ENCODE measurements at places on chromosomes 12 and 14. TPM values are rescaled to one million over a fixed set of nuclear protein-coding genes. Genes with fewer than 3 reads are reported as not detected.

ANKLE2 gene
- 63.8 TPM for total RNA-seq

DNA sequence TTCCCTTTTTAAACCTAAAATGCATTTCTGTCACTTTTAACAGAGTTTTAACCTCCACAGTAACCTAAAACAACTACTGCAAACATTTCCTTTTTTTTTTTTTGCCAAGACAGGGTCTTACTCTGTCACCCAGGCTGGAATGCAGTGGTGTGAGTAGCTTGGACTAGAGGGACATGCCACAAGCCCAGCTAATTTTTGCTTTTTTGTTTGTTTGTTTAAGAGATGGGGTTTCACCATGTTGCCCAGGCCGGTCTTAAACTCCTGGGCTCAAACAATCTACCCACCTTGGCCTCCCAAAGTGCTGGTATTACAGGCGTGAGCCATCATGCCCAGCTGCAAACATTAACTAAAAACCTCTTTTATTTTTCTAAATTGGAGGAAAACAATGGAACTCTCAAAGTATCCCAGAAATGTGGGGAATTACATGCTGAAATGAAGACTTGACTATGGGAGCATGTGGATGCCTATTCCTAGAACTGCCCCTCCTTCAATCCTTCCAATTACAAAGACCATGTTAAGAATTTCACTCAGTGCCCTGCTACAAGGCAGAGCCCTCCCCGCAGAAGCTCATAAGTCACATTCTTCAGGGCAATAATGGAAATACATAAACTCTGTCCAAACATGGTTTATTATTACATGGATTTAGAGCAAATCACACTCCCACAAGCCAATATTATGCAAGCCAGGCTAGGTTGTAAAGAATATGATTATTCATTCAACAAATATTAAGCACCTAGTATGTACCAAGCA lies 66.9 kb downstream of the C12orf56 start:
- no peak overlapping the region for H3K4me3 ChIP-seq
- no peak for DNase-seq
- H3K4me1 ChIP-seq: peaks cover 34% of the 10 kb centered on the region
- H3K36me3 ChIP-seq: peaks cover 4% of the 10 kb centered on the region

GRCh38 chr12:76026643-76027063 lies 4.9 kb downstream of the PHLDA1 start:
- no peak for DNase-seq
- peaks cover 3% of the 10 kb centered on the region for H3K27me3 ChIP-seq
- peaks cover 38% of the 10 kb centered on the region for H3K4me1 ChIP-seq
- peaks cover 32% of the 10 kb centered on the region for H3K36me3 ChIP-seq

- no peak for DNase-seq
- H3K27ac ChIP-seq: peak overlapping the region; percentile 31
- H3K36me3 ChIP-seq: peaks cover 48% of the 10 kb centered on the region
- no peak overlapping the region for H3K4me3 ChIP-seq
These were observed 49.5 kb downstream of the SLC38A1 start for GRCh38 chr12:46219132-46219876.

GRCh38 chr12:118035190-118036041 lies 18.9 kb downstream of the RFC5 start:
- H3K36me3 ChIP-seq: peaks cover 77% of the 10 kb centered on the region
- H3K4me3 ChIP-seq: no peak overlapping the region
- DNase-seq: no peak
- no peaks in the 10 kb centered on the region for H3K4me1 ChIP-seq

- DNase-seq: no peak
- H3K4me1 ChIP-seq: peaks cover 37% of the 10 kb centered on the region
- peaks cover 69% of the 10 kb centered on the region for H3K36me3 ChIP-seq
- no peaks in the 10 kb centered on the region for H3K27me3 ChIP-seq
These were observed 33.3 kb downstream of the RAD52 start for GRCh38 chr12:916240-916639.

GRCh38 chr14:54809767-54810166 lies 92.9 kb downstream of the GCH1 start:
- peaks cover 13% of the 10 kb centered on the region for H3K4me1 ChIP-seq
- no peak overlapping the region for H3K4me3 ChIP-seq
- no peaks in the 10 kb centered on the region for H3K36me3 ChIP-seq
- no peak overlapping the region for H3K27ac ChIP-seq

- no peaks in the 10 kb centered on the region for H3K36me3 ChIP-seq
- no peak overlapping the region for H3K4me3 ChIP-seq
- DNase-seq: no peak
- peaks cover 59% of the 10 kb centered on the region for H3K4me1 ChIP-seq
- no peaks in the 10 kb centered on the region for H3K27me3 ChIP-seq
- H3K27ac ChIP-seq: 0 out of 2 replicates have a peak overlapping the region, but pooled peaks have one; percentile 17
These were observed 44.1 kb downstream of the PITPNM2 start for GRCh38 chr12:123106640-123107359.

DNA sequence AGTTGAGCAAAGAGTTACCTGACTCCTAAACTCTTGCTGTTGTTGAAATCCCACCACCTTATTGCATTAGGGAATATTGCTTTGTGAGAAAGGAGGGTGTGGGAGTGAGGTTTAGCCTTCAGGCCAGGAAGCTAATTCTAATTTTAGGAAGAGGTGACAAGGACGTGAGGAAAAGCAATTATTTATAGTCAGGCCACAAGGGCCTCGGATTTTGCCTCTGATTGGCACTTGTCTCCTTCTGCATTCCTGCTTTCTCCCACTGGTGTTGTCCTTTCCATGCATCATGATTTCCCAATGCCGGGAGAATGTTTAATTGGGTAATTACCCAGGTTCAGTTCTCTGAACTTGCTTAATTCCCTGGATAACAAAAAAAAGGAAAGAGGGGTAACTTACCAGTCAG lies 37.9 kb upstream of the SLC38A2 start:
- no peak overlapping the region for H3K27ac ChIP-seq
- H3K27me3 ChIP-seq: no peaks in the 10 kb centered on the region
- H3K36me3 ChIP-seq: peaks cover 4% of the 10 kb centered on the region
- peaks cover 12% of the 10 kb centered on the region for H3K4me1 ChIP-seq
- H3K4me3 ChIP-seq: no peak overlapping the region

- peaks cover 3% of the 10 kb centered on the region for H3K36me3 ChIP-seq
- DNase-seq: no peak
- no peak overlapping the region for H3K4me3 ChIP-seq
- H3K27me3 ChIP-seq: no peaks in the 10 kb centered on the region
These were observed 93.6 kb downstream of the DIP2B start for GRCh38 chr12:50598321-50598862.

GRCh38 chr12:44930972-44931600 lies 55.0 kb upstream of the NELL2 start:
- peaks cover 25% of the 10 kb centered on the region for H3K36me3 ChIP-seq
- no peak overlapping the region for H3K27ac ChIP-seq
- peaks cover 3% of the 10 kb centered on the region for H3K27me3 ChIP-seq
- DNase-seq: no peak
- no peak overlapping the region for H3K4me3 ChIP-seq
- no peaks in the 10 kb centered on the region for H3K4me1 ChIP-seq

DNA sequence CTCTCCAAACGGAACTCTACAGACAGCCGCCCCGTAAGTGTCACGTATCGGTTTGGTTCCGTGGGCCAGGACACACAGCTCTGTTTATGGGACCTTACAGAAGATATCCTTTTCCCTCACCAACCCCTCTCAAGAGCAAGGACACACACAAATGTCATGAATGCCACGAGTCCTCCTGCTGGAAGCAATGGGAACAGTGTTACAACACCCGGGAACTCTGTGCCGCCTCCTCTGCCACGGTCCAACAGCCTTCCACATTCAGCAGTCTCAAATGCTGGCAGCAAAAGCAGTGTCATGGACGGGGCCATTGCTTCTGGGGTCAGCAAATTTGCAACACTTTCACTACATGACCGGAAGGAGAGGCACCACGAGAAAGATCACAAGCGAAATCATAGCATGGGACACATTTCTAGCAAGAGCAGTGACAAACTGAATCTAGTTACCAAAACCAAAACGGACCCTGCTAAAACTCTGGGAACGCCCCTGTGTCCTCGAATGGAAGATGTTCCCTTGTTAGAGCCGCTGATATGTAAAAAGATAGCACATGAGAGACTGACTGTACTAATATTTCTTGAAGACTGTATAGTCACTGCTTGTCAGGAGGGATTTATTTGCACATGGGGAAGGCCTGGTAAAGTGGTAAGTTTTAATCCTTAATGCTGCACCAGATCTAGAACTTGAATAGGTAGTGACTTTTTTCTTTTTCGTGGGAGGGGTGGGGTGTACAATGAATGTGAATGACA lies 69.7 kb downstream of the WDR20 start:
- no peak overlapping the region for H3K4me3 ChIP-seq
- peaks cover 20% of the 10 kb centered on the region for H3K4me1 ChIP-seq
- no peaks in the 10 kb centered on the region for H3K27me3 ChIP-seq
- peak; percentile 52 for DNase-seq

GRCh38 chr12:93663006-93663728 lies 14.0 kb upstream of the CRADD start:
- no peak overlapping the region for H3K4me3 ChIP-seq
- H3K27me3 ChIP-seq: no peaks in the 10 kb centered on the region
- no peak for DNase-seq
- peaks cover 6% of the 10 kb centered on the region for H3K4me1 ChIP-seq

- peak overlapping the region; percentile 51 for H3K27ac ChIP-seq
- H3K4me1 ChIP-seq: peaks cover 20% of the 10 kb centered on the region
- peak; percentile 54 for DNase-seq
- H3K4me3 ChIP-seq: no peak overlapping the region
These were observed 48.5 kb downstream of the NTF3 start for GRCh38 chr12:5480218-5480937.

All from WTC11 (cell line).